ENCODE measurements at places on chromosomes 6 and 20.

DNA sequence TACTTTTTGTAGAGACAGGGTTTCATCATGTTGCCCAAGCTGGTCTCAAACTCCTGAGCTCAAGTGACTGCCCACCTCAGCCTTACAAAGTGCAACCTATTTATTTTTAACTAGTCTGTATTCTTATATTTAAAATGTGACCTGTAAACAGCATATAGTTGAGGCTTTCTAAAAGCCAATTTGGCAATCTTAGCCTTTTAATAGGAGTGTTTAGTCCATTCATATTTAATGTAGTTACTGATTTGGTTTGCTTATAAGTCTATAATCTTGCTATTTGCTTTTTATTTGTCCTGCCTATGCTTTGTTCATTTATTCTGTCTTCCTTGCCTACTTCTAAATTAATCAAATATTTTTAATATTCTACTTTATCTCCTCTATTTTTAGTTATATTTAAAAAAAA is 15.0 kb upstream of the SOX4 start:
- DNase-seq, result no peak

GRCh38 chr20:41168281-41169161 is 31.2 kb downstream of the PLCG1 start:
- no peak for DNase-seq

DNA sequence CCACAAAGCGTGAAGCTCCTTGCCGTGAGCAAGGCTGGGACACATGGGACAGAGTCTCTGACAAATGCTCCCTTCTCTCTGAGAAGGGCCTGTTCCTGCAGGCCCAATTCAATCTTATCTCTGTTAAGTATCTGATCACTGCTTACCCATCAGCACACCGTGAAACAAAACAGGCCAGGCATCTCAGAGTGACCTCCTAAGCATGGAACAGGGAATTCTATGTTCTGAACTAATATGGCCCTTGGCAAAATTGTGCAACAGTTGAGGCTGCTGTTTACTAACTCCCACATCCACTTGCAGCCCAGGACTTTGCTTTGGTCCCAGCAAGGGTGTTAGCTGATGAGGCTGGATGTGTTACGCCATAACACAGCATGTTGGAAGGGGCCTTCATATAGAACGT is 79.2 kb downstream of the GCLC start:
- DNase-seq, result no peak

GRCh38 chr20:58852543-58853271 is at the start of gene GNAS:
TSS of gene GNAS (plus strand) at chr20:58852716.
- DNase-seq, result no peak

DNA sequence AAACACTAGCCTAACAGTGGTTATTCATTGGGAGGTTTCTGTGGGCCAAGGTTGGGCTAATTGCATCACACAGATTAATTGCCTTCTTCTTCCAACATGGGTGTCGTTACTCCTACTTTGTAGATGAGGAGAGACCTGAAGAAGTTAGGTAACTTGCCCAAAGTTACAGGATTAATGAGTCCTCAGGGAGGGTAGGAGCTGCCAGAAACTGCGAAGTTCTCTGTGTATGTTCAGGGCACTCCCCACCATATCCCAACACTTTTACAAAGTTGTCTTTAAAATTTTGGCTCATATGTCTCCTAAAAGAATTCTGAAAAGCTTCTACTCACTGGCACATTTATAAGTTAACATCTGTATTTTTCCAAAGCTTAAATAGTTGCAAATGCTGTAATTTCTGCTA is 323.5 kb upstream of the HSF2 start:
- DNase-seq, result no peak

DNA sequence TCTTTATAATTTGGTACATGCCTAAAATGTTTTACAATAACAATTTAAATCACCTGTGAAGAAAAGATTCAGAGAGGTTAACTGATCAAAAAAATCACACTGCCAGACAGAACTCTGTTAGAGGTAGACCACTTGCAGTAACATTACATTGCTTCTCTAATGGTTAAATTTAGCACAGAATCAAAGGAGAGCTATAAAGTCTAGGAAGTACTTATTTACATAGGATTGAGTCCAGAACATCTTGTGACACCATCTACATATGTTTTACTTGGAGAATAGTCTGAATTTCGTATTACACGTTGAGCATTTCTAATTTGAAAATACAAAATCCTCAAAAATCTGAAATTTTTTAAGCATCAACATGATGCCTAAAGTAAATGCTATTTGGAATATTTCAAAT is 17.2 kb upstream of the TBC1D20 start:
- DNase-seq, result no peak

- DNase-seq, result peak; percentile 9
Measured at GRCh38 chr6:53728570-53729194, 63.1 kb upstream of the KLHL31 start.

DNA sequence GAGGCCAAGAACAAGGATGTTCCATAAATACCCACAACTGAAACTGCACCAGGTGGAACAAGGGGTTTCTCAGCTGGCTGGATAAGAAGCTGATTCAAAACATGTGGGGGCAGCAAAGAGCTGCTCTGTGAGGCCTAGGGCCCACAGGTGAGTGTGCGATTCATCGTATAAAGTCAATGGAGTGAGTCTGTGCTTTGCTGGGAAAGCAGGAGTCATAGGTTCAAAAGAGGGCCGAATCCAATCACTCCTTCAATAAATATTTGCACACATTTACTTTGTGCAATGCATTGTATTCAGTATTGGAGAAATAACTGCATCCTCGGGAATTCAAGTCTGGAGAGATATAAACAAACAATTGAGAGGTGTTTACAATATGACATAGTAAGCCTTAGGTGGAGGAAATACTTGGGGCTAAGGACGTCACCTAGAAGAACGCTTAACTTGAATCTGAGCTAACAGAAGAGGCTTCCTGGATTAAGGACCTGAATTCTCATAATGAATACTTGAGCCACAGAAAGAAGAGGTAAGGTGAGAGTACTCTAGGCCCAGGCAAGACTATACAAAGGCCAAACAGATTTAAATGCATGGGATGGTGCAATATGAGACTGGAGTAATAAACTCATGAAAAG is 83.7 kb upstream of the TMEM30A start:
- no peak for DNase-seq

DNA sequence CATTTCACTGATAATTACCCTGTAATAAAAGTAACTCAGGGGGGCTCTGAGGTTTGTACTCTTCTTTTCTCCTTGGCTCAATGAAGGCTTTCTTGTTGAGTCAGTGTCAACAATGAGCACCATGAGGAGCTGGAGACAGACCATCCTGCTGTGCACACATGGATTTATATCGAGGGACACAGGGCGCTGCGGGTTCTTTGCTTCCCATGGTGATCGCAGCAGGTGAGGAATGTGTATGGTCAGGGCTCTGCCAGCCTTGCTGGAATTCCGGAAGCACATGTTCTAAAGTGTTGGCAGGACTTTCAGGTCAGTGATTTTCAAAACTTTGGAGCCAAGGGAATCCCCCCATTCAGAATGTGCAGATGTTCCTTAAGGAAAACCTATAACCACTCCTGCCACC is 27.1 kb downstream of the SMOC2 start:
- DNase-seq, result no peak

DNA sequence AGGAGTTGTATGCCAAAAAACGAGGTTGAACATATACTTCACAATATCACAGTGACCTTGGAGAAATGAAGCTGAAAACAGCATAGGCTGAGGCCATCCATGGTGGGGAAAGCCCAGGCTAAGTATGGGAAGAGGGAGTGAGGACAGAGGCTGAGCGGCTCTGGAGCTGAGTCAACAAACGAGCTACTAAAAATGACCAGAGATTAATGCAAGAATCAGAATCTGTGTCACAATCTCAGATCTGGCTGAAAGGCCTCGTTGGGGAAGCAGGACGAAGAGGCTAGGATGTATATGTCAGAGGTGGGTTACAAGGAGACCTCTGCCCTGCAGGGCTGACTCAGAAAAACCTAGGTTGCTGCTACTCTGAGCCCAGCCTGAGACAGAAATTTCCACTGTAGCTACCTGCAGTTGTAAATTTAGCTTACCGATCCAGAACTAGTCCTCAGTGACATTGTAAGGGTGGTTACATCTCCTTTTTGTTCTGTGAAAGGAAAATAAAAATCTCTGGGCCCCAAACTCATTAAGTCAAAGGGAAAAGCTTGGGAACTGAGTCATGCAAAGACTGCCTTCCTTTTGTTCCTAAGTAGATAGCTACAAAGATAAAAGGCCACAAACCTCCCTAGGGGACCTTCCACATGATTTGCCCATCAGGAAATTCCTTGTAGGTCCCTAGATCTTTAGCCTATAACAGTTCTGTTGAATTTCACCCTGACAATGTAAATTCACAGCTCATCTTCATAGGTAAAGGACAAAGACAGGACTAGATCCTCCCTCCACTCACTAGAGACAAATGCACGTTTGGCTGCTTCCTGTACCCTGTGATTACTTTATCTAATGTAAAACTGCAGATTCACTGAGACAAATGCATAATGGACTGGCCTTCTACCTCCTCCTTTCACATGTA is 8.5 kb upstream of the TUBB2A start:
- no peak for DNase-seq
